ENCODE measurements at places on chromosomes 4 and X.

GRCh38 chrX:41516456-41516855 lies 69.3 kb downstream of the NYX start:
- no peak for DNase-seq

GRCh38 chr4:128424527-128425497 lies 137.2 kb upstream of the PGRMC2 start:
- DNase-seq, result no peak

GRCh38 chr4:174091130-174091529 lies 192.3 kb downstream of the FBXO8 start:
- DNase-seq, result no peak

DNA sequence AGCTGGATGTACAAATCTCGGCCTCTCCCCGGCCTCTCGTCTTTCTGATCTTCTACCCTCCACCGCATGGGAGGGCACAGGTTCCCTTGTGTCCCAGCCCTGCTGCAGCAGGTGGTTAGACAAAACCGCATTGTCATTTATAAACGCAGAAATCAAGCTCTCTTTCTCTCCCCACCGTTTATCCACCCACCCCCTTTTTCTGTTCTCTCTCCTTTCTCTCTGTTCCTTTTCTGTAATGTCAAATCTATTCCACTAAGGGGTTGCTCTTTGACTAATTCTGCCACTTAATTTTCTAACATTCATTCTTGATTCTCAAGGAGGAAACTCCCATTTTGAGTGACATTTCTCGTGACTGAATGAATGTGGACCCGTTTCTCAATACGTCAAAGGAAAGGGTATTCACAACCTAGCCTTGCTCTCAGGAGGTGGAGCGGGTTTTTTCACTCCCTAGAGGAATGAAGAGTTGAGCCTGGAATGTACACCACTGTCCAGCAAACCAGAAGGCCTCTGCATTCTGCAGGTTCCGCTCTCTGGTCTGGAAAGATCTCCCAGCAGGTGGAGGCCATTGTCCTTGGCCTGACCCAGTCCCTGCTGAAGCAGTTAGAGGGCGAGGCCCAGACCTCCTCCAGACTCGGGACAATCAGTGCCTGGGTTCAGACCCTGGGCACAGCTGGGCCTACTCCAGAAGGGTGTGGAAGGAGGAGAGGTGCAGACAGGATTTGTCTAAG lies 70.9 kb upstream of the ENPP6 start:
- DNase-seq, result no peak

DNA sequence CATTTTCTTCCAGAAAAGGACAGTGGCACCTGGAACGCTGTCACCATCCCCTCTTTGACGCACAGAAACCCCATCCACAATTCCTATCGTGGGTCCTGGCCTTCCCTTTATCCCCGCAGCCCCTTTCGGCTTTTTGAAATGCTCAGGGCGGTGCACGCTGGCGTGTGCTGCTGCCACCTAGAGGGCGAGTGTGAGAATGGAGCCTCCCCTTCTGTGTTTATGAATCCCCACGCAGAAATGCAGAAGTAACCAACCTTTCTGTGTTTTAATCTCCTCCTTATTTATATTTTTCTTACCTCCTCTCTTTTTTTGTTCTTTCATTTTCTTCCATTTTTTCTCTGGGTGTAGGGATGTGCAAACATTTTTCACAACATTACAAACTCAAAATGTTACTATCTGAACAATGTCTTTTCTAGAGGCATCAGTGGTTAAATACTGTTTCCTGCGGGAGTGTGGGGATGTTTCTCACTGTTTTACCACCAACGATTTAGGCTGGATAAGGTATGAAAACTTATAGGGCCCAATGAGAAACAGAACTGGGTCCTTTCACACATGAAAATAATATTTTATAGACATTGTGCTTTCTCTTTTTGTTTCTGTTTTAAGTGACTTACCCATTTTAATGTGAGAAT lies 50.0 kb downstream of the TMA16 start:
- DNase-seq, result peak; percentile 86

DNA sequence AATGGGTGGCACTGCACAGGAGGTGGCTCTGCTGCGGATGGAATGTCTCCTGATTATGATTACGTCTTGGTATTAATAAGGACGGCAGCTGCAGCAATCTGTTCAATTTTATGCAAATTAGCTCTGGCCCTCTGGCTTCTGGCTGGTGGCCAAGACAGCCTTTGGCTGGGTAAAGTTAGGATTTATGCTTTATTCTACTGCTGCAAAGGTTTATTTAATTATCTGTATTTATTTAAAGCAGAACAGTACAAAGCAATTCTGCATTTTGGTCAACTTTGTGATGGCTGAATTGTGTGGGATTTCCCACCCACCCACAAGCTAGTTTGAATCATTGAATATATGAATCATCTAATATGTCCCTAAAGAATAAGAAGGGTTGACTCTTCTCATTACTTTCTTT lies 745.6 kb upstream of the FAM241A start:
- DNase-seq, result no peak

GRCh38 chr4:23290656-23291055 lies 597.9 kb downstream of the GBA3 start:
- no peak for DNase-seq

DNA sequence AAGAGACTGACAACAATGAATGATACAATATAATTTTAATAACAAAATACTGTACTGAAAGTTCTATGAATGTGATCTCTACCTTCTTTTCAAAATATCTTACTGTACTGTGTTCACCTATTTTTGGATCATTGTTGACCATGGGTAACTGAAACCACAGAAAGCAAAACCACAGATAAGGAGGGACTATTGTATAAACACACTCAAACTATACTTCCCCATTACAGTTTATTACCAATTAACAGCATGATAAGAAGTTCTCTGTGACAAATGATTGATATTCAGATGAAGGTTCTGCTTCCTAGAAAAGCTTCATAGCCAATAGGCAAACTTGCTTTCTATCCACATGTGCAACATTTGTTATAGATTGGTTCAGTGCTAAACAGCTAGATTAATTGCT lies 50.1 kb downstream of the GABRG1 start:
- DNase-seq, result no peak

DNA sequence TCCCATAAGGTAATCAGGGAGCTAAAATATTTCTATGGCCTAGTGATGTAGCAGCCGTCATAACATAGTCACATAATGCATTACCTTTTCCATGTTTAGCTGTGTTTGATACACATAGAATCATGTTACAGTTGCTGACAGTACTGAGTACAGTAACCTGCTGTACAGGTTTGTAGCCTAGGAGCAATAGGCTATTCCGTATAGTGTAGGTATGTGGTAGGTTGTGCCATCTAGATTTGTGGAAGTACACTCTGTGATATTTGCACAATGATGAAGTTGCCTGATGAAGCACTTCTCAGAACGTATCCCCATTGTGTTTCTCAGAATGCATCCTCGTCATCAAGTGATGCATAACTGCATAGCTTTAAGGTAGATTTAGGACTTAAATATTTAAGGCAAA lies 495.6 kb upstream of the ZFP42 start:
- DNase-seq, result no peak

DNA sequence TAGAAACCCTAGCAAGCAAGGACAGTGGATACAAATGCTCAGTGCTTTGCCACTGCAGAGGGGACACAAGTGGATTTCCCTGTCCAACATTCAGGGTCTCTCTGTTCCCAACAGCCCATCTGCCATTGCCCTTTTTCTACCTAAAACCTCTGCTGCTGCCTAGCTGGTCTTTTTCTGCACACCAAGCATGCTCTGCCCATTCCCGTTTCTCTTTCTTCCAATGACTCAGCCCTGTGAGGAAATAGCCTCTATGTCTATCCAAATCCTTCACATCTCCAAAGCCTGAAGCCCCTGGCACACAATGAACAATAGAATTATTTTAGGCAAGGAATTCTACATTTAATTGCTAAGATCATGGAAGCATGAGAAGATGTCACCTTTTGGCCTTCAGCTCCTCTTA lies 5.7 kb upstream of the AMELX start:
- no peak for DNase-seq

DNA sequence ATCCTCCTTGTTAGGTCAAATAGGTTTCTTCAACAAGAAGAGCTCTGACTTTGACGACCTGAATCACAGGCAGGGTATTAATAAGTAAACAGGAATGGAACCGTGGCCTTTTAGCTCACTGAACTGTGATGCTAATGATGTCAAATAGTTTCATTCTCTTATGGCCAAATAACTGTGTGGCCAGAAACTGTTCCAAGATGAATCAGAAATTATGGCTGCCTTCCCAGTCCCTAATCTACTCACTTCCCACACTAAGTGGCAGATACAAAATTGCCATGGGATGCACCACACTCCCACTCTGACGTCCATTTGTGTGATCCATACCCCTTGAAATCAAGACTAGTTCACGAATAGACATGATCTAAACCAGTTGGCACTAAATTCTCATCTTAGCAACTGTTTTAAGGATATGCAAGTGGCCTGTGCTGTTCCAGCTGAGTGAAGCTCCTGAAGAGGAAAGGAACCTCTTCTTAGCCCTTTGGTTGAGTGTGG lies 455.4 kb downstream of the IL15 start:
- DNase-seq, result no peak
